ENCODE measurements at places on chromosomes 2 and 18.

- DNase-seq = peak; percentile 19
Observed at GRCh38 chr2:181457741-181458425, 697 bp downstream of the ITGA4 start.

DNA sequence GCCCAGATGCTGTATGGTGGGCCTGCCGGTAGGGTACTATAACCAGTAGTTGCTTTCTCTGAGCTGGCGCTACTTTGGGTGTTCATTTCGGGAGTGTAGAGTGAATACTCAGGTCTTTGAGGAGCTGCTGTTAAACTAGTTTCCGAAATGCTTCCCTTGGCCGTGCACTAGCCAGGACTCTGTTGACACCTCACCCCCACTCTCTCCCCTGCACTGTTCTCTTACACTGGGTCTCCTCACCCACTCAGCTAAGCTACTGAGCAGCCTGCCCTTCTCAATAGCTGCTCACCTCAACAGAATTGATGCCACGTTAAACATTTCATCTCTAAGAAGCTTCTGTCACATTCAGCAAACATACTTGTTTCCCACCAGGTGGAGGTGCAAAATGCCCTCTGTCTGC, 86.9 kb downstream of the RAPGEF4 start:
- no peak for DNase-seq

DNA sequence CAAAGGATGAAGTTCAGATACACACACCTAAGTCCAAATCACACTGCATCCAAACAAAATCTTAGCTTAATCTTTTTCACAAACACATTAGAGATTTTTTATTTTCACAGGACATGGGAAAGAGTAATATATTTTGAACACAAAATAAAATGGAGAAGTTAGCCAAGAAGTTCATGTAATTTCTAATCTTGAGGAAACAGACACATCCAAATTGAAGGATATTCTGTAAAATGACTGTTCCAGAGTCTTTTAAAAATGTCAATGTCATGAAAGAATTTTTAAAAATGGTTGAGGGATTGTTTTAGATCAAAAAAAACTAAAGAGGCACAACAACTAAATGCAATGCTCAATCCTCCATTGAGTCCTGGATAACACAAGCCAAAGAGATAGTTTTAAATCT, 12.4 kb upstream of the RAPGEF4 start:
- DNase-seq = no peak

DNA sequence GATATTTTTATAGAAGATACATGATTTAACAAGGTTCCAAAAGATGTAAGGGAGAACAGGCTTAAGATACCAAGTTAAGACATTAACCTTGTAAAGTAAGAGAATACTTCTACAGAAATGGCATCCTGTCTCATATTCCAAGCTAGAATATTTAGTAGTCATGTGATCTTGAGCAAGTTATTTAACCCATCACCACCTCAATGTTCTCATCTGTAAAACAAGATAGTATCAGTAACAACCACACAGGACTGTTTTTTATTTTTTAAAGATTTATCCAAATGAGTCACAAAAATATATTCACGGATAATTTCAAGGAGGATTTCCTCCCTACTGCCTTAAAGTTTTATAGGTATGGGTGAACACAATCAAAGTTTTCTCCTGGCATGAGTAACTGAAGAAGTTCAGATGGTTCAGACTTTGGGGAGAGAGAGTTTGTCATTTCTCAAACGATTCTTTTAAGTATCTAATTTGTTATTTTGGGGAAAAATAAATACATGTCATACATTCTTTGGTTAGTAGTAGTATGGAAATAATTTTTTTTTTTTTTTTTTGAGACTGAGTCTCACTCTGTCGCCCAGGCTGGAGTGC, 25.9 kb downstream of the ROCK1 start:
- no peak for DNase-seq

DNA sequence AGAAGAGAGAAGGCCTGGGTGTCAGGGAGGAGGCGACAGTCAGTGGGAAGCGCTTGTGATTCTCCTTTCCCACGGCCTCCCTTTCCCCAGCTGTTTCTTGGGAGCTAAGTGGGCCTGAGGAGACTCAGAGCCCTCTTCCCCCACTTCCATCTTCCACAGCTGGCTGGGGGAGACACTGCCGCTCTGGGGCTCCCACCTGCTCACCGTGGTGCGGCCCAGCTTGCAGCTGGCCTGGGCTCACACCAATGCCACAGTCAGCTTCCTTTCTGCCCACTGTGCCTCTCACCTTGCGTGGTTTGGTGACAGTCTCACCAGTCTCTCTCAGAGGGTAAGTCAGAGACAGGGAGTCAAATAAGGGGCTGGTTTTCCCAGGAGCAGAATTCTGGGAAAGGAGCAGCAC, 7.1 kb downstream of the TMEM214 start:
- DNase-seq = no peak

DNA sequence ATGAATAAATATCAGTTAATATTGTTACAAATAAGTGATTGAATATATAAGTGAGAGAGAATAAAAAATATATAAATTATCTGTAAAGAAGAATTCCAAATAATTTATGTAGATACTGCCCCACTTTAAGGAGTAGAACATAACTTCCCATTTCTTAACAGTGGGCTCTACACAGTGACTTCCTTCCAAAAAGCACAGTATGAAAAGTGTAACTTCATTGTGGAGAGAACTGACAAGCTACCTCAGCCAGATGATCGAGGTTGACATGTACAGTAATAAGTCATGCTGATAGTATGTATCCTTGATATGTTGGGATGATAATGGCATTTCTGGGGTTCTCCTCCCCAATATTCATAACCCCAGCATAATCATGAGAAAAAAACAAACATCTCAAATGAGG, 191.9 kb upstream of the FN1 start:
- DNase-seq = no peak

DNA sequence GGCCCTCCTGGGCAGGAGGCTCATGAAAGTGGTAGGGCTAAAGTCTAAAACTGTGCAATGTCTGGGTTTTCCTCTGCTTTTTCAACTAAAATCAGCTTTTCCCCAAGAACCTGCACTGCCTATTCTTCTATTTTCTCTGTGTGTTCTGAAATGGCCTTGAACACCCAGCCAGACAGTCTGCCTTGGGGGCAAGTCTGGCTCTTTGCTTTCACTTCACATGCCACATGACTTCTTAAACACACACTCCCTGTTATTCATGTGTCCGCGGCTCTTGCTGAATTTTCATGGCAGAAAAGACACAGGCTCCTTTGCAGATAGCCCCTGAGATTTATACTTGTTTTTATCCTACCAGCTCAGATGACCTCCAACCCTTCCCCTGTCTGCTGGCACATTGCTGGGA, 10.6 kb upstream of the RPIA start:
- no peak for DNase-seq

- no peak for DNase-seq
Observed at GRCh38 chr18:46315161-46315560, 211.0 kb downstream of the HAUS1 start.

GRCh38 chr18:79586436-79587225, 93.0 kb upstream of the CTDP1 start:
- no peak for DNase-seq

DNA sequence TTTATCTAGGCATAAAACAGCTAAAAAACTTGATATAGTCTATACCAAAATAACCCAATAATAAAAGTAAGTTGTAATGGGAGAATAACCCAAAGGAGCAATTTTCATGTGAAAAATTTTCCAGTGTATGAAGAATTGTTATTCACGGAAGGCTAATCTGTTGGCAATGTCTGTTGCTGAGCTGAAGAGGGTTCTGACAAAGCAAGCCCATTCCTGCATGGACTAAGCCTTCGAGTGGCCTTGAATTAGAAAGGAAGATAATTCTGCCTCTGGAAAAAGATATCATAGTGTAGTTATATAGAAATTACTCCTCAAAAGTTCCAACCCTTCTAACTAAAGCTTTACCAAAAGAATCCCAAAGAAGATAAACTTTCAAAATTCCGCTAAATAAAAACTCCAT, 101.5 kb downstream of the MAP2 start:
- no peak for DNase-seq

GRCh38 chr2:145751629-145752028, 1231.7 kb upstream of the ZEB2 start:
- no peak for DNase-seq

DNA sequence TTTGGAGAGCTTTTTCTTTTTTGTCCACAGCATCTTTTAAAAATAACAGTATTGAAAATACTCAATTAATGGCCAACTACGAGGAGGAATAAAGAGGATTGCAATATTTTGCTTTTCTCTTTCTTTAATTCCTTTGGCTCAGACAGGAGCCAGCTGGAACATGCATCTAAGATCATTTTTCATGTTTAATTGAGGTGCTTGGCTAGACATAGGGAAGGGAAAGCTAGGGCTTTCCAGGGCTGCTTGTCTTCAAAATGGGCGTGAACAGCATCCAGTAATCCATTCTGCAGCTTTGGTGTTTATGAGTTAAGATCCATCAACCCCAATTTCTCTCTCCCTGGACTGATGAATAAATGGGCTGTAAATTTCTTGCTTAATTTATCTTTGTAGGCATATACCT, 323.0 kb downstream of the PTPRM start:
- DNase-seq = no peak

DNA sequence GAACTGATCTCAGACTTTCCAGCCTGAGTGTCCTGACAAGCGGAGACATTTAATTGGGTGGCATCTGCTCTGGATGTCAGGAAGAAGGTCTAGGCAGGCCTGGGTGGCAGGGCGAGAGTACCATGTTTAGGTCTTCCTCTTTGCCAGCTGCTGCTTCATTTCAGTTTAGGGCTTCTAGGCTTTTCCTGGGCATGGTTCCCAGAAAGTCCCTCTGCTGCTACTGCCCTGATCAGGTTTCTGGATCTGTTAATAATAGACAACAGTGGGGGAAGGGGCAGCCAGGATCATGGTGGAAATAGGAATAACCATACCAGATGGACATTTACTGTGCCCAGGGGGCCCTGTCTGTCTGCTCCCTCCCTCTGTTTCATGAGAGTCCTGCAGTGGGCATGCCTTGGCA, 2.3 kb upstream of the PLCD4 start:
- no peak for DNase-seq

- no peak for DNase-seq
Observed at GRCh38 chr2:103960951-103961350, 893.0 kb upstream of the POU3F3 start.

- no peak for DNase-seq
Observed at GRCh38 chr2:5609201-5609600, 83.0 kb upstream of the SOX11 start.

GRCh38 chr2:45010702-45011012, 1.4 kb upstream of the SIX2 start:
- no peak for DNase-seq

- DNase-seq = no peak
Observed at GRCh38 chr18:7256618-7257425, 25.9 kb downstream of the LRRC30 start.

GRCh38 chr2:64606479-64607363, 47.0 kb downstream of the SERTAD2 start:
- DNase-seq = peak; percentile 60

DNA sequence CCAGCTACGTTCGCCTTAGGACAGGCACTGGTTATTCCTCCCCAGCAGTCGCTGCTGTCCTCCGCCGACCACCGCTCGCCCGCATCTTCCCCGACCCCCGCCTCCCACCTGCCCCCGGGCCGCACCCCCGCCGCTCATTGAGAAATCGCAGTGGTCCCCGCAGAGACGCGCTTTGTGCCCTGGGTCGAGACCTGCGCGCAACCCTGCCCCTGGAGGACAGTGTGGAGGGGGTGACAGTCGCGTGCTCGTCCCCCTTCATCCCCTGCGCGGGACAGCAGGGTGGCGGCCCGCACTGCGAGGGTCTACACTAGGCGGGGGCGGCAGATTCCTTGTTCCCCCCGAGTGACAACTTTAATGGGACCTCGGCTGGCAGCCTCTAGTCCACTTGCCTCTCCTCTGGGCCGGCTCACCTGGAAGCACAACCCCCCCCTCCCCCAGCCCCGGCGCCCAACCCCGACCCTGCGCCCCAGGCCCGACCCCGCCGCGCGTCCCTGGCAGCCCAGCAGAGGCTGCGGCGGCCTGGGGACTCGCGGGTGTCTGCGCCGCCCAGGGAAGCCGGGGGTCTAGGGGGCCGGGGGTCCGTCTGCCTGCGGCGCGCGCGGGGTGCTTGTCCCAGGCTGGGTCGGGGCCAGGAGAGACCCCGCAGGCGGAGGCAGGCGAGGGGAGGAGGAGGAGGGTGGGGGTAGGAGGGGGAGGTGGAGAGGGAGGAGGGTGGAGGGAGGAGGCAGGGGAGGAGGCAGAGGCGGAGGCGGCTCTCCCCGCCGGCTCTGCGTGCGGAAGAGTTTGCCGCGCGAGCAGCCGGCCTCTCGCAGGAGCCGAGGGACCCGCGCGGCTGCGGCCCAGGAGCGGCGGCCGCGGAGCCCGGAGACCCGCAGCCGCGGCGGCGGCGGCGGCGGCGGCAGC, at the start of gene NPAS2:
NPAS2 (plus strand) TSS at position 770 of the 903 bp plus-strand sequence. CDS start 84,616 bp downstream, outside the sequence.
- DNase-seq = peak; percentile 9

Data from activated T-cell treated with anti-CD3 and anti-CD28 coated beads for 1 hour (primary cell).